ENCODE measurements at places on chromosomes 1 and 21.

- no peak for DNase-seq
These were observed 361.1 kb downstream of the TGFB2 start for GRCh38 chr1:218705911-218706893.

GRCh38 chr1:67647814-67648358 lies 37.1 kb upstream of the GADD45A start:
- no peak for DNase-seq

DNA sequence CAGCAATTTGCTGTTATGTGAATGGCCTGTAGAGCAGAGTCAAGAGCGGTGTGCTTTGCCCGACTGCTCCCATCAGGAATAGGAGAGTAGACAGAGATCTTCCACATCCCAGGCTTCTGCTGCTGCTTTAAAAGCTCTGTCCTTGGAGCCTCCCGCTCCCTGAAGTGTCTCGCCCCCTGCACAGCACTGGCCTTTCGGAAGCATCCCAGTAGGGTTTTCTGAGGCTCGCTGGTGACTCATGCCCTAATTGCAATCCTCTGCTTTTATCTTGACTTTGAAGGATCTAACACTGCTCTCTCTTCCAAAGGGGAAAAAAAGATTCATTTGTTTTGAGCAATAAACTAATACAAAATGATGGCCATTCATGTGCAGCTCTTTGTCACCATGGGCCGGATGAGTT lies 13.3 kb upstream of the CD101 start:
- no peak for DNase-seq

- DNase-seq = no peak
These were observed 154.2 kb downstream of the TENT5C start for GRCh38 chr1:117760069-117760468.

- no peak for DNase-seq
These were observed 364.7 kb downstream of the PTPRU start for GRCh38 chr1:29601021-29601420.

GRCh38 chr1:47683401-47683800 lies 245.6 kb downstream of the FOXD2 start:
- DNase-seq = no peak

- no peak for DNase-seq
These were observed 4.9 kb downstream of the RPL11 start for GRCh38 chr1:23696335-23696989.

- no peak for DNase-seq
These were observed 1051.7 kb downstream of the TTLL7 start for GRCh38 chr1:82947278-82947677.

DNA sequence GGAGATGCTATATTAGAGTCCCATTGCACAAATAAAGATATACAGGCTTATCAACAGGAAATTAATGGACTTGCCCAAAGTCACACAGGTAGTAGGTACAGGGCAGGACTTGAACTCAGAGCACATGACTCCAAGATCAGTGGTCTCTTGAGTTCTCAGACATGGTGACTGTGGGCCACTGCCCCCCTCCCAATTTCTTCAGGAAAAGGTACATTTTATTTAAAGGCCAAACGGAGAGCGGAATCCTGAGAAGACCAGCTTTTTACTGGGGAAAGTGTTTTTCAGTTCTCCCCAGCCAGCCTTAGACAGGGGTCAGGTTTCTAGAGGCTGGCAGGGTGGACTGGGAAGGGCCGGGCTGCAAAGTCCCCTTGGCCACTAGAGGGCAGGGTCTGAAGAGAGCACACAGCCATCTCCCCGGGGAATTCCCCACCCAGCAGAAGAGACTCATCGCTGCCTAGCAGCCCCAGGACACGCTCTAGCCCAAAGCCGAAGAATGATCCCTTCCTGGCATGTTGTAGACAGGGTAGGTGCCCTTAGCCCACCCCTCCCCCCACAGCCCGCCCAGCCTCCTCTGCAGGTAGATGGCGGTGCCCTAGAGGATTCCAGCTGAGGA lies 29.7 kb downstream of the ACP6 start:
- DNase-seq = peak; percentile 53

DNA sequence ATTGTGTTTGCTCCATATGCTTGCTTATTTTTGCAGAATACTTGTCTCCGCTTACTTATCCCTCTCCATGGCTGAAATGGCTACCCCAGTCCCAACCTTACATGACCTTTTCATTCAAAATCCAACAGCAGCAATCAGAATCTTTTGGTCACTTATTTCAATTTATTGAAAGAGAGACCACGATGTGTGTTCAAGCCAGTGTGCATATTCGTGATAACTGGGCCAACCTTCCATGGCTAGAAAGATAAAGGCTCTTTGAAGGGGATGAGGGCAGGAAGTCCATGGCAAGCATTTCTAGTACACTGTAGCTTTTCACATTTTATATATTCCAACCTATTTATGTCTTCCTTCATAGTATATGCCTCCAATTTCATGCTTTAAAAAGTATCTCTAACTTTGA lies 23.1 kb downstream of the HSD11B1 start:
- no peak for DNase-seq

- no peak for DNase-seq
These were observed 172.7 kb downstream of the PTPRU start for GRCh38 chr1:29408831-29409605.

DNA sequence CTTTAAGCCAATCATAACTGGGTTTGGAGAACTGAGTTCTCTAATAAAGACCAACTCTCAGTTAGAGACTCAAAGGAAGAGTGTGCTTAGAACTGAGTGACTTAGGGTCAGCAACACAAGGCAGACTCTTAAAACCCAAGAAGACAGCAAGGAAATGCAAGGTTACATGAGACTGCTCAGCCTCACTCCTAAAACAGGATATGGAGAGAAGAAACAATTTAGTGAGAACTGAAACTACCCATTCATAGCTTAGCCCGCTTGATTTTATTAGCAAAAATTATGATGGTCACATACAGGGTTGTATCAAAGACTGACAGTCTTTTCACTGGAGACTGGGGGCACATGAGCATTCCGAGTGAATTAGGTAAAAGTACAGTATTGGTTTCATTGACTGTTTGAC lies 78.9 kb upstream of the DMRTA2 start:
- no peak for DNase-seq

DNA sequence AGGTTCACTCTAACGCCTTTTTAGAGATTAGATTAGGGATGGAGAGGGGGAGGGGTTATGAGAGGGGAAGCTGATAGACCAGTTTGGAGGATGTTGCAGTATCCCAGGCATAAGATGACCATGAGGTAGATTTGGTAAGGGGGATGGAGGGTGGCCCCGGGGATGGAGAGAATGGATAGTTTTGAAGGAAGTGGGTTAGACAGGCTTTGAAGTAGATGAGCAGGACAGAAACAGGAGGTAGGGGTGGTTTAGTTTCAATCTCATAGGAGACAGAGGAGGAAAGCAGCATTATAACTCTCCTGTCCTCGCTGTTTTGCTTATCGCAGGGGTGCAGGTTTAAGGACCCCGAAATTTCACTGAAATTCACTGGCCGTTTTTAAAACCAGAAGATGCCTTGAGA lies 11.8 kb downstream of the UBIAD1 start:
- DNase-seq = no peak

GRCh38 chr1:10775763-10776162 lies 20.7 kb downstream of the CASZ1 start:
- DNase-seq = no peak

- no peak for DNase-seq
These were observed at the start of gene KRTAP12-3 for GRCh38 chr21:44657635-44658540. Gene KRTAP12-3, plus strand, starts transcription at chr21:44657932. Its CDS starts 48 bp downstream, at chr21:44657980.

- DNase-seq = no peak
These were observed 11.6 kb upstream of the CD247 start for GRCh38 chr1:167529829-167530474.

GRCh38 chr1:246724731-246725095 lies 504 bp downstream of the SCCPDH start:
- DNase-seq = no peak

DNA sequence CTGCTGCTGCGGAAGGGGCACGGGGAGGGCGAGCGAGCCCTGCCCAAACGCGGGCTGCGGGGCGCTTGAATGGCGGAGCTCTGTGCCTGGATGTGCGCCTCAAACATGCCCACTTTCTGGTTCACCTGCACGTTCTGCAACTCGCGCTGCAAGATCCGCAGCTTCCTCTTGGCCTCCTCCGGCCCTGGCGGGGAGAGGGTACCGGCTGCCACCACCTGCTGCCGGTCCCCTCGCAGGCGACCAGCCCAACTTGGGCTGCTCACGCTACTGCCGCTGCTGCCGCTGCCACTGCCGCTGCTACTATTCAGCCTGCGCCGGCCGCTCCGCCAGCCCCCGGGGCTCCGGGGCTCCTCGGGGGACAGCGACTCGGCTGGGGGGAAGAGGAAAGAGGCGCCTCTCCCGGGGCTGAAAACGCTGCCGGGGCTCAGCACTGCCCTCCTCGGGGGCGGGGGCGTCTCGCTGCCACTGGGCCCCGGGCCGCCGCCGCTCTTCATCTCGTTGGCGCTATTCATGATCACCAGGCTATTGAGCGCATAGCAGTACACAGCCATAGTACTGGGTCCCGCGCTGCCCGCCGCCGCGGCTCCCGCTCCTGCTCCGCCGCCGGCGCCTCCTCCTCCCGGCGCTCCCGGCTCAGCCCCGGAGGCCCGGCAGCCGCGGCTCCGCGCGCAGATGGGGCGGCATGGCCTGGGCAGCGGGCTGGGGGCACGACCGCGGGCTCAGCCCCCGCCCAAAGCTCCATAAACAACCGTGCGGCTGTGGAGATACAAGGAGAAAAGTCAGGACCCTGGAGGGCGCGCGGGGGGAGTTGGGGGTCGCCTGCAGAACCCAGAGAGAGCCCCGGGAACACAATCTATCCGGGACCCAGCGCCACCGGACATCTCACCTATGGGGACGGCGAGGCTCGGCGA lies 1.9 kb downstream of the ITPKB start:
- no peak for DNase-seq
